ENCODE measurements at places on chromosomes 12 and 14.
A peak's percentile ranks its signal among the peaks of the same experiment; 100 is the strongest.

GRCh38 chr12:42957561-42958290 lies 368.2 kb upstream of the PRICKLE1 start:
- no peak for DNase-seq

- DNase-seq = no peak
These were observed 87.5 kb upstream of the PDZRN4 start for GRCh38 chr12:41100572-41100971.

DNA sequence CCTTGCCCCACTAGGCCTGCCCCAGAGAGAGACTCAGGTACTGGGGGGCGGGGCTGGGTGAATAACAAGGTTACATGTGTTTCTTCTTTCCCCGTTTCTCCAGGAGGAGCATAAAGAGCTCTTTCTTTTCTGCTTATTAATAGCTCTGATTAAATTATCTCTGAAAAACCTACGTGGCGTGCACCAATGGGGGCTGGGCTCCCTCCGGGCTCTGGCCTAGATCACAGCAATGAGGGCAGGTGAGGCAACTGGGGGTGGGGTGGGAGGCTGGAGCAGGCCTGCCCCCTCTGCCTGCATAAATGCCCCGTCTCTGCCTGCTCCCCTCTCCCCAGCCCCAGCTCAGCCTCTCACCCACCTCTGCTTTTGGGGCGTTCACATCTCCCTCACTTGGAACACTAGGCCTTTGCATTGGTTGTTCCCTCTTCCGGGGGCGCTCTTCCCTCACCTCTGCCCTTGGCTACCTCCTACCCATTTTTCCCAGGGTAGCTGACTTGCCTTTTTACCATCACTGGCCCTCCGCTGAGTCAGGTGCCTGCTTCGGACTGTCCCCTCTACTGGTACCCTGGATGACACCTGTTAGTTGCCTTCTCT lies 4.1 kb upstream of the FAM222A start:
- DNase-seq = no peak

GRCh38 chr14:34423445-34423844 lies 38.6 kb downstream of the SPTSSA start:
- no peak for DNase-seq

DNA sequence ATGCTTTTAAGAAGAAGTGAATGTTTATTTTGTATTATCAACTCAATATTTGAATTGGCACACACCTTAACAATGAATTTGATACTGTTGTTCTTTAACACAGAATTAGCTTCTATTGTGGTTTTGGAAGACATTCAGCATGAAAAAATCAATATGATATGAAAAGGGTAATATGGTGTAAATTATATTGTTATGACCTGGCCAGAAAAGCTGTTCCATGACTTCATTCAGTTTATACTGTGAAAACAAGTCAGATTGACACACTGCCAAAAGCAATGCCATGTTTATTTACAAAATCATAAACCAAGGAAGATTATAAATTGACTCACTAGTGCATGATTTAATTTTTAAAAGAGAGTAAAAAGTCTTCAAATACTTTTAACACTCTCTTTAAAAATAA lies 851.4 kb upstream of the SEL1L start:
- DNase-seq = no peak

DNA sequence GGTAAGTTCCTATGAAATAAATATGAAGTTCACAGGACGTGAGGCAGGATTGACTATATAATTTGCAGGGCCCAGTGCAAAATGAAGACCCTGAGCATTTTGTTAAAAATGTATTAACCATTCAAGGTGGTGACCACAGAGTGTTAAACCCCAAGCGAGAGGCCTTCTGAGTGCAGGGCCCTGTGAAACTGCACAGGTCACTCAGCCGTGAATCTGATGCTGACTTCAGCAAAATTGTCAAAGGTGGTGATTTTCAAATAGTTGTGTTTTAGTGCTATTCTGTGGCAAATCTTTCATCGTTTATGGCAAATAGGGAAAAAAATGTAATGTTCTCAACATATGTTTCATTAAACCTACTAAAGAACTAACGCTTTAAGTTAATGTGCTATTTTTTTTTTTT lies 334.0 kb upstream of the NAV3 start:
- no peak for DNase-seq

- no peak for DNase-seq
These were observed 191.7 kb upstream of the GSC start for GRCh38 chr14:94961386-94962165.

DNA sequence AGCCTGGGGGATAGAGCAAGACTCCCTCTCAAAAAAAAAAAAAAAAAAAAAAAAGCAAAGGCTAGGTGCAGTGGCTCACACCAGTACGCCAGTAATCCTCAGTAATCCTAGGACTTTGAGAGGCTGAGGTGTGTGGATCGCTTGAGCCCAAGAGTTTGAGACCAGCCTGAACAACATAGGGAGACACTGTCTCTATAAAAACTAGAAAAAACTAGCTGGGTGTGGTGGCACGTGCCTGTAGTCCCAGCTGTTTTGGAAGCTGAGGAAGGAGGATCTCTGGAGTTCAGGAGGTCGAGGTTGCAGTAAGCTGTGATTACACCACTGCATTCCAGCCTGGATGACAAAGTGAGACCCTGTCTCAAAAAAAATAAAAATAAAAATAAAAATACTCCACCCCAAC lies 8.9 kb upstream of the RBM25 start:
- DNase-seq = no peak

- DNase-seq = no peak
These were observed 56.7 kb downstream of the BCL11B start for GRCh38 chr14:99215277-99215676.

GRCh38 chr14:65302571-65303189 lies 109.8 kb upstream of the FUT8 start:
- DNase-seq = peak; percentile 64

DNA sequence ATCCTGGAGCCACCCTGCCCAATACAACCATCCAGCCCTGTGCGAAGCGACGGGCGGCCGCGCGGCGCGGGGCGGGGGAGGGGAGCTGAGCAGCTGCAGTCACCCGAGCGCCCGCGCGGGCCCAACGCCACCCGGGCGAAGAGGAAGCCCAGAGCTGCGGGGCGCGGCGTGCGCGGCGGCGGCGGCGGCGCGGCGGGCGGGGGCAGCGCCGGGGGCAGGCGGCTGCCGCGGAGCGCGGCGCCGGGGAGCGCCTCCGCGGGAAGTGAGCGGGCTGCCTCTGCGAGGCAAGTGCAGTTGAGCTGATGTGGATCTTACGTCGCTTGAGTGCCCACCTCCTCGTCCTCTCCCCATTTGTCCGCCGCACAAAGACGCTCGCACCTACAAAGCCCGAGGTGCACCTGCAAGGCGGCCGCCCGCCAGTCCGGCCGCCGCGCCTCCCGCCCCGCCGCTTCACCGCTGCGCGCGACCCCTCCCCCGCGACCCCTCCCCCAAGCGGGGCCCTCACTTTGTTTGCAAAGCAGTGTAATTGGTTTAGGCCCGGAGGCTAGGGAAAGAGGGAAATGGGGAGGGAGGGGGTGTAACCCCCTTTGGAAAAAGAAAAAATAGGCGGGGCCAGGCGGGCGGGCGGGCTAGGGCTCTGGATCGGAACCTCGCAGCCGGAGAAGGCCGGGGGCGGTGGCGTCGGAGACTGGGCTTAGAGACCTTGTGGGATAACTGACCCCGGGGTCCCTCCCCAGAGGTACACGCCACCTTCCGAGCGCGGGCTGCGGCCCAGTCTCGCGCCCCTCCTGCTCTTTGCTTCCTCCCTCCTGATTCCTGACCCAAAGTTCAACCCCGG lies at the start of the genes FOXA1 and TTC6:
Gene FOXA1, minus strand, starts transcription at position 279 of the 838 bp plus-strand sequence. Its CDS starts 277 bp downstream, at position 2.
Gene TTC6, plus strand, starts transcription at position 659 of the 838 bp plus-strand sequence. CDS start 26,436 bp downstream, outside the sequence.
- DNase-seq = no peak

- no peak for DNase-seq
These were observed 73.8 kb downstream of the TTC6 start for GRCh38 chr14:37669242-37669641.

DNA sequence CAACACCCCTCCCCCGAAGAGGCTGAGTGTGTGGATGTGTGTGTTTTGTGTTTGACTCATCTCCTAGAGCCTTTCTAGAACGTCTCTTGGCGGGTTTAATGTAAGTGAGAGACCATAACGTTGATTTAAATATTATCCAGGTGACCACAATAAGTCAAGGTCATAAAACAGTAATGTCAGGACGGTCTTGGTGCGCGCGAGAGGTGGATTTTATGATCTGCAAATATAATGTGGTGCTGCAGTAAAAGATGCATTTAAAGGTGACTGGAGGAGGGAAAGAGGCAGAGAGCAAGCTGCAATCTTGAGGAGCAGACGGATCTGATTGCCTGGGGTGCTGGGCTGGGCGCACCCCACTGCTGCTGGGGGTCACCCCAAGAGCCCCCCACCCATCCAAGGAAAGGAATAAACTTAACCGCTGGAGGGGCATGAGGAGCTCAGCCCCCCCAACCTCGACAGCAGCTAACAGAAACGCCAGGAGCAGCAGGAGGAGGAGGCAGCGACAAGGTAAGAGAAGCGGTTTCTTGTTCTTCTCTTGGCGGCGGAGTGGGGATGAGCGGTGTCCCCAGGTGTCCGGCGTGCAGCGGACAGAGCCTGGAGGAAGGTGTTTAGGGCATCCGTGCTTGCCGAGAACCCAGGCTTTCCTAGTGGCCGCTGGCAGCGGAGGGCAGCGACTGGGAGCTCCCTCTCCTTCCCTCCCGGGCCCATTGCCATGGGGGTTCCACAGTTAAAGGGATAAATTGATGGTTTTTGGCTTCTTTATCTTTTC lies 5.5 kb downstream of the HOXC10 start:
- no peak for DNase-seq

GRCh38 chr12:123024819-123025391 lies 44.4 kb downstream of the ARL6IP4 start:
- peak; percentile 43 for DNase-seq

- no peak for DNase-seq
These were observed 61.5 kb downstream of the SLC6A12 start for GRCh38 chr12:152440-152839.

GRCh38 chr12:68425998-68426397 lies 93.8 kb upstream of the MDM1 start:
- no peak for DNase-seq

DNA sequence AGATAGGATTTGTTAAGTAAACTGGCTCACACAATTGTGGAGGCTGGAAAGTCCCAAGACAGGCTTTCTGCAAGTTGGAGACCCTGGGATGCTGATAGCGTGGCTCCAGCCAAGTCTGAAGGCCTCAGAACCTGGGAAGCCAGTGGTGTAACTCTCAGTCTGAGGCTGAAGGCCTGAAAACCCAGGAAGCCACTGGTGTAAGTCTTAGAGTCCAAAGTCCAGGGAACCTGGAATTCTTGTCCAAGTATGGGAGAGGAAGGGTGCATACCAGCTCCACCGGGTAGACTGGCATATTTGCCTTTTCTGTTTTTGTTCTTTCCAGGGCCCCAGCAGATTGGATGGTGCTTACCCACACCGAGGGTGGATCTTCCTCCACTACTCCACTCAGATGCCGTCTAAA lies 18.1 kb downstream of the GMFB start:
- DNase-seq = no peak

Measured in activated naive CD4-positive, alpha-beta T cell treated with anti-CD3 and anti-CD28 coated beads, Interleukin-2, amount 50 U/mL, for 72 hours (primary cell).